ENCODE measurements at places on chromosomes 1 and 21.

DNA sequence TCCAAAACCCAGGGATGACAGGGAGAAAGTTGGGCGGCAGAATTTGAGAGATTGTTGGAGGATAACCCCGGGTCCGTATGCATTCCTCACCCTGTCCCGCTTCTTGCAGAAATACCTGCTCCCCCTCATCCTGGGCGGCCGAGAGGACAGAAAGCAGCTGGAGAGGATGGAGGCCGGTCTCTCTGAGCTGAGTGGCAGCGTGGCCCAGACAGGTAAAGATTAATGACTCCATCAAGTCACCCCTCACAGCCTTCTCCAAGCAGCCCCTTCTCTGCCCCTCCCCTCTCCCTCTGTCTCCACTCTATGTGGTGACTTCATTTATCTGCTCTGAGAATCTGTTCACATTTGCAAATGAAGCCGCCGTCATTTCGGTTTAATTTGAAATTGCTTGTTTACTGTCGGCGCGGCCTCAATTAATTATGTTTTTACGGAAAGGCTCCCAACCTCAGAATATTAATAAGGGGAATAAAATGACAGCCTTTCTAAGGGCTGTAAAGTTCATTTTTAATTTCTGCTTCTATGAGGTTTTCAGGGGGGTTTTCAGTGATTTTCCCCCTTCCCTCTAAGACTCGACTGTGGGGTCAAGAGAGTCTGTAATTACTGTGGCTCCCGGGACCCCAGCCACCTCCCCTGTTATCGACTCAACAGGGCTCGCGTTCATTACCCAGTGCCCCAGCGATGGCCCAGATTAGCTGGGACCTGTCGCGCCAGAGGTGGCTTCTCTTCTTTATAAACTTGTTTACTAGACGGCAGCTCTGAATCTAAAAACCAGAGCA, 148.3 kb downstream of the PEX14 start:
- no peak for DNase-seq

DNA sequence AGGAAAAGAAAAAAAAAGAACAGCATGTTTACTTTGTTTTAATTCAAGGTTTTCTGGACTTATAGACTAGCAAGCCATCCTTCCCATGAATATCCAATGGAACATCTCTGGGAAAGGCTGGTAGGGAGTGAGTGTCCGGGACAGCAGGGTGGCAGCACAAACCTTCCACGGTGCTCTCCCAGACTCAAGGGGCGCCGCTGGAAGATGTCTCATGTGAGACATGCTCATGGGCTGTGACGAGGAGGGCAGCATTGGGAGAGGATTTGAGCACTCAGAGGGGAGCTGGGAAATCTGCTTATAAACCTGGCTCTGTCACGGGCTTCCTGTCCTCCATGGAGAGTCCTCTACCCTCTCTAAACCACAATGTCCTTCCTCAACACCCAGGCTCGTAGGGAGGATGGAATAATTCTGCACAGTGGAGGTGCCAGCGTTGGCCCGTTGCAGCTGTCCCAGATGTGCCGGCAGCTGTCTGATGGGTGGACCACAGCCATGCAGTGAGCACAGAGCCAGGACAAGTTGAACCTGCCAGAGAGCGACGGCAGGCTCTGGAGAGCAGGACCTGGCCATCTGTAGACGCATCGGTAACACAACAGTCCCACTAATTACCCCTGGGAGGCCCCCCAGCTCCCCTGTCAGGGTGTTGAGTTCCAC, 100.1 kb upstream of the IGSF21 start:
- no peak for DNase-seq

DNA sequence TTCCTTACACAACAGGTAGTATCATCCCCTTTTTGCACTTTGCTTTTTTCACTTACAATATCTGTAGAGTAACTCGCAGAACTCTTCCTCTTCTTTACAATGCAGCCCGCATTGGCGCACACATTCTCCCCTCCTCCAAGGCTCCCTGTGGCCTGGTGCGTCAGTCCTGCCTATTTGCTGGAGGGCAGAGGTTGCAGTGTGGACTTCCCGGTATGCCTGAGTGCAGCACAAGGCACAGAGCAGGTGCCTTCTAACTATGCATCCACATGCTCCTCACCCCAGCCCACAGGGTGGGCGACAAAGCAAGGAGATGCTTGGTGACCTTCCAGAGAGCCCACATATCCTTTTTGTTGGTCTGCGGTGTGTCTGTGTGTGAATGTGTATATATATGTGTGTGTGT, 53.3 kb downstream of the ARHGEF11 start:
- no peak for DNase-seq

DNA sequence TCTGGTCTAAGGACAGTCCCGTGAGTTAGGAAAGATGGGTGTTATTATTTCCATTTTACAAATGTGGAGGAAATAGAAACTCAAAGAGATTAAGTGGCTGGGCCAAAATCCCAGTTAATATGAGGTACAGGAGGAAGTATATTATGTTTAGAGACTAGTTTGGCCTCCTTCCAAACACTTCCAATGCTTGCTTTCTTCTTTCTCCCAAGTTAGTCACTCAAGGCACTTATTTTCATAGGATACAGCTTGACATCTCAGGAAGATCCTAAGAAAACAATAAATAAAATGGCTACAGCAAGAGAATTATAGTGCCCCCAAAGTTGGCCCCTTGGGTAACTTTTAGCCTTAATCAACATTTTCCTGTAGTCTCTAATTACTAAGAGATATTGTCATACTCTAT, 47.5 kb upstream of the IPO9 start:
- no peak for DNase-seq

DNA sequence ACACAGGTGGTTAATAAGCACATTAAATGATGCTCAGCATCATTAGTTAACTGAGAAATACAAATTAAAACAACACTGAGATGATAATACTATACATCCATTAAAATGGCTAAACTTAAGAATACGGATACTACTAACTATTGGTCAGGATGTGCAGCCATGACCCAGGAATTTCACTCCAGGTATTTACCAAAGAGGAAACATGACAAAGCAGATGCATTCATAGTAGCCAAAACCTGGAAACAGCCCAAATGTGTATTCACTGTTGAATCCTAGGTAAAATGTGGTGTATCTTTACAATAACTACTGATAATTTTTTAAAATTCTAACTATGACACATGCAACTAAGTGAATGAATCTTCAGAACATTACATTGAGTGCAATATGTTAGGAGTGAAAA, 73.0 kb downstream of the PTPRC start:
- no peak for DNase-seq

GRCh38 chr1:87673748-87674147, 345.1 kb downstream of the LMO4 start:
- no peak for DNase-seq

DNA sequence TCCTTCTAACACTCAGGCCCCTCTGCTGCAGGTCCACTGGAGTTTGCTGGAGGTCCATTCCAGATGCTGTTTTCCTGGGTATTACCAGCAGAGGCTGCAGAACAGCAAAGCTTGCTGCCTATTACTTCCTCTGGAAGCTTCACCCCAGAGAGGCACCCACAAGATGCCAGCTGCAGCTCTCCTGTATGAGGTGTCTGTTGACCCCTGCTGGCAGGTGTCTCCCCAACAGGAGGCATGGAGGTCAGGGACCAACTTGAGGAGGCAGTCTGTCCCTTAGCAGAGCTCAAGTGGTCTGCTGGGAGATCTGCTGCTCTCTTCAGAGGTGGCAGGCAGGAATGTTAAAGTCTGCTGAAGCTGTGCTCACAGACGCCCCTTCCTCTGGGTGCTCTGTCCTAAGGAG, 204.8 kb downstream of the FCRL5 start:
- no peak for DNase-seq

GRCh38 chr1:168224991-168225390, 813 bp upstream of the SFT2D2 start:
- no peak for DNase-seq

DNA sequence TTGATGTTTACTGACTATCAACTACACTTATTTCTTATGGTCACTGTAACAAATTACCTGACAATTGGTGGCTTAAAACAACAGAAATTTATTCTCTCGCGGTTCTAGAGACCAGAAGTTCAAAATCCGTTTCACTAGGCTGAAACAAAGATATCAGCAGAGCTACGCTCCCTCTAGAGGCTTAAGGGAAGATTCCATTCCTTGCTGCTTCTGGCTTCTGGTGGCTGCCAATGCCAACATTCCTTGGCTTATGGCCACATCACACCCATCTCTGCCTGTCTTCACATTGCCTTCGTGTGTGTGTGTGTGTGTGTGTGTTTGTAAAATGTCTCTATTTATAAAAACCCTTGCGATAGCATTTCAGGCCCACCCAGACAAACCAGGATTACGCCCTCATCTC, 66.4 kb downstream of the LMX1A start:
- DNase-seq: no peak

GRCh38 chr1:18919197-18919905, 17.0 kb upstream of the ALDH4A1 start:
- DNase-seq: no peak

DNA sequence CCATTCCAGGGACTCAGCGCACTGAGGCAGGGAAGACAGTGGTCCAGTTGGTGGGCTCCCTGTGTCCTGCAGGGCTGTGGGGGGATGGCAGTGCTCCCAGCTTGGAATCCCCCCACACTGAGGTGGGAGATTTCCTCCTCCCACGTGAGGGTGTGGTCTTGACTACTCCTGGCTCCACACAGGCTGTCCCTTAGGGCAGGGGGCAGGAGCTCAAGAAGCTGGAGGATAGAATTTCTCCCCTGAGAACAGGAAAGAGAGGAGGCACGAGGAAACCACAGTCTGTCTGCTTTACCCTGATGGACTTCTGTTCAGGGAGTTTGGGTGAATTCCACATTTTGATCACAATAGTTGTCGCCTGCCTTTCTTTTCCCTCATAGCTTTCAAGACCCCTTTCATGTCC, 62.1 kb downstream of the CACNA1E start:
- no peak for DNase-seq

DNA sequence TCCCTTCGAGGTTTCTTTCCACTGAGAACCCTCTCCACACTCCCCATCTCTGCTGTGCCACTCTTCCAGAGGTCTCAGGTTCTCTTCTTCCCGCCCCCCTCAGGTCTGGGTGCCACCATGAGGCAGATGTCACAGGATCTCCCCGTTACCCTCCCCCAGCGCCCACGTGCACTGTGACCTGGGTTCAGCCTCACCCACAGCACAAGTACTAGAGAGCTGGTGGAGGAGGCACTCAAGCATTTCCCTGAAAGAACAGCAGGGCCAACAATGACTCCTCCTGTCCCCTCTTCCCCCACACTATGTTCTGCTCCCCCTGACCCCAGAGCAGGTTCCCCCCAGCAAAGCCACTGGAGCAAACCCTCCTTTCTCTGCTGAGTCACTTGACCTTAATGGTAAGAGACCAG, 14.3 kb downstream of the PLEKHA6 start:
- DNase-seq: no peak

DNA sequence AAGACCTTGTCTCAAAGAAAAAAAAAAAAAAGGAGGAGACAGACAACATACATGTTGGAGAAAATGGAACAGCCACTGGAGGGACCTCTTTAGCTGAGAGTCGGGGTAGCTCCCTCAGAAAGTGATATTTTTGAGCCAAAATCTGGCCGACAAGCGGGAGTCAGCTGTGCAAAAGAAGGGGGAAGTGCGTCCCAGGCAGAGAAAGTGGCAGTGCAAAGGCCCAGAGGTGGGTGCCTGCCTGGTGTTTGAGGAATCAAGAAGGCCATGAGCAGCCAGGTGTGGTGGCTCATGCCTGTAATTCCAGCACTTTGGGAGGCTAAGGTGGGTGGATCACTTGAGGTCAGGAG, 6.1 kb upstream of the CROCC start:
- DNase-seq: no peak

DNA sequence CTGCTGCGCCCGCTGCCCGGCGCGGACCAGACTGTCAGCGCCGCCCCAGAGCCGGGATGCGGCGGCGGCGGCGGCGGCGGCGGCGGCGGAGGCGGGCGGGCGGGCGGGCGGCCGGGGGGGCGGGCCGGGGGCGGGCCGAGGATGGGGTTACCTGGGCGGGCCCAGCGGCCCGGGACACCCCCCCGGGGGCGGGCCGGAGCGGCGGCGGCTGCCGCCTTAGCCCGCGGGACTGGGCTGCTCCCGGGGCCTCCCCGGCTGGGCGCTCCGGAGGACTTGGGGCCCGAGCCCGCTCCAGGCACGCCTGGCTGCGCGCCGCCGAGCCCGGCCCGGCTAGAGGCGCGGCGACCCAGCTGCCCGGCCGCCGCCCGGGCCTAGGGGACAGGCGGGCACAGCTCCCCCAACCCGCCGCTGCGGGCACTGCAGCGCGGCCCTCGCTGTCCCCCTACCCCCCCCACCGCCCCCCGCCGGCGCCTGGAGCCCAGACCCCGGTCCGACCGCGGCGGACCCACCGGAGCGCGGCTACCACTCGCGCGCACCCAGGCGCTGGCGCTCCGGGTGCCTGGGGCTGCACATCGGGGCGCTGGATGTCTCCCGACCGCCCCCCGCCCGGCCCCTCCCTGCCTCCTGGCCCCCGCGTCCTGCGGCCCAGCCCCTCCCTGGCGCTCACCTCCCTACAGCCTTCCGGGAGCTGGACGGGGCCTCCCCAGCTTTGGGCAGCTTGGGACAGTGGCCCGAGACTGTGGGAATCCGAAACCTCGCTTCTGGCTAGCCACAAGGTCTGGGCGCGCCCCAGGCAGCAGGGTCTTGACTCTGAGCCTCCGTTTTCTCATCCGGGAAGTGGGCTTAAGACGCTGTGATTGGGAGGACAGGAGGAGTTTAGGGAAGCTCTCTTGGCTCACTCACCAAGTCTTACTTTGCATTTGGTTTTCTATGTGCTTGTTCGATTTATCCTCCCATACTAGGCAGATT, at the start of gene WNT4:
Gene WNT4, minus strand, starts transcription at position 33 of the 969 bp plus-strand sequence. CDS start 175 bp downstream, outside the sequence.
- DNase-seq: no peak

DNA sequence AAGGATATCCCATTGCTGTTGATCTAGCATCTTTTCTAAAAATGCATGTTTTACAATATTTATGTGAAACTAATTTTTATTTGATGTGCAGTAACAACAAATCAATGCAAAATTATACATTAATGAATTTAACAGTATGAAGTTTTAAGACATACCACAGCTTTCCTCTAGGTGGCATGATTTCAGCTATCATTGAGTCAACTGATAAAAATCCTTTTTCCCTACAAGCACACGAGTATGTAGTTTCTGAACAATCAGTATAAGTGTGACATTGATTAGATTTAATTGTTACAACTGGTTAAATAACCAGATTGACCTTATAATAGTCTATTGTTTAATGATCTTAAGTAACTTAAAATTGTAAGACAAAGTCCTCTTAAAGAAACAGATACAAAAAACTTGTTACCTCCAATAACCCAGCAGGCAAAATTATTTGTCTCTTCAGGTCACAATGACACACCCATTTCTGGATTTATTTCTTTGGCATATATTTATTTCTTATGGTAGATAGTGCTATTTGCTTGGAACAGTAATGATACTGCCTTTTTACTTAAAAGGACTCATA, 5.8 kb upstream of the TGFB2 start:
- DNase-seq: no peak

DNA sequence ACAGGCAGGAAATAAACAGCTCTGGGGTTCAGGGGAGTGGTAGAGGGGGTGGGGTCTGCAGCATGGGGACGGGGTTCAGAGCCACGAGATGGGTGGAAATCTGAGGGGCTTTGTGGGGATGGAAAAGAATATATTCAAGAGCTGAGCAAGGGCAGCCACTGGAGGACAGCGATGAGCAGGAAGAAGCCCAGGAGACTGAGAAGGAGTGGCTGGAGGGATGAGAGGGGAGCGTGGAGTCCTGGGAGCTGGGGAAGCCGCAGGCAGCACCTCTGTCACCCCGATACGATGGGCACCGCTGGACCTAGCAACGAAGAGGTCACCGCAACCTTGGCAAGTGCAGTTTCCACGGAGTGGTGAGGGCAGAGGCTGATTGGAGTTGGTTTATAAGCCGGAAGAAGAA, 10.0 kb upstream of the KCNAB2 start:
- no peak for DNase-seq
